ENCODE measurements at places on chromosomes 2 and 18.

DNA sequence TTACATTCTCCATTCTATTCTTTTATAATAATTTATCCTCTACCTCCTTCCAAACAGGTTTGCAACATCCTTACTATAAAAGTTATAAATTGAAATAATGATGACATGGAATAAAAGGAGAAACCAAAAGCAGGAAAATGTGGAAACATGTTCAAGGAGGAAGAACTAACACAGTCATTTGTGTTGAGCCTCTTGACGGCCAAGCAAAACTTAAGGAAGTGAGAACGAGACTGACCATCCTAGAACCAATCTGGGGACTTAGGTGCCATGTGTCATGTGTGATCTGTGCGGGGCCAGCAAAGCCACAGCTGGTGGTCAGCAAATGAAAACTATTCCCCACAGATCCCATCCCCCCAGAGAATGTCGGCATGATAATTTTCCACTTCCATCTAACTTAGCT lies 25.6 kb upstream of the FAM124B start:
- no peak for DNase-seq

DNA sequence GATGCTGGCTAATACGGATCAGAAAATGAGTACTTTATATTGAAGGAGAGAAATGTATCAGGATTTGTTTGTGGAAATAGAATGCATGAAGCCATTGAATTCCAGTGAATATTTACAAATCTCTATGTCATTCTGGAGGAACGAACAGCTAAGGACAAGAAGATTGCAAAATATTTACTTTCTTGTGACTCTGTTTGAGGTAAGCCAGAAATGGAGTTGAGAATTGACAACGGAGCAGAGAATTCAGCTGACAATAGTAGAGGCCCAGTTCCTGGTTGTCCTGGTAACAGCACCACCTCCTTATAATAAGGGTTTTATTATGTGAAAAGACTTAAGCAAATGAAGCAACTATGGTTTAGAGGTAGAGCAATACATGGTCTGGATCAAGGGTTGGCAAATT lies 349.2 kb downstream of the ADCYAP1 start:
- no peak for DNase-seq

GRCh38 chr2:33219850-33220275 lies 256.6 kb upstream of the RASGRP3 start:
- no peak for DNase-seq

- DNase-seq: peak; percentile 92
Observed at GRCh38 chr2:136116813-136117390, 1.0 kb downstream of the CXCR4 start.

DNA sequence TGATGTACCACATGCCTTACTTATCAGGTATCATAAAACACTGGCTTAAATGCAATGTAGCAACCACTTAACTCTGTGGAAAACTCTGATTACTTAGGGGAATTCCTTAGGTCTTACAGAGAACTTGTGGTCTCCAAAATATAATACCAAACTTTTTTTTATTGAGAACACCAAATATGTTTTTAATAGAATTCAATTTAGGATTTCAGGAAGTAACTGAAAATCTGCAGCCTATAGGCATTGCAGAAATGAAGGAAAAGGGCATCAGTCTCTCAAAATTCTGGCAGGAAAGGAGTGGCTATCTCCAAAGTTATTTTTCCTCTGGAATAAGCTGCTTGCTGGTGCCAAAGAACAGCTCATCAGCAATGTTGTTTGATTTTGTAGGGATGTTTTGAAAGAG lies 105.3 kb upstream of the UGP2 start:
- DNase-seq: no peak

DNA sequence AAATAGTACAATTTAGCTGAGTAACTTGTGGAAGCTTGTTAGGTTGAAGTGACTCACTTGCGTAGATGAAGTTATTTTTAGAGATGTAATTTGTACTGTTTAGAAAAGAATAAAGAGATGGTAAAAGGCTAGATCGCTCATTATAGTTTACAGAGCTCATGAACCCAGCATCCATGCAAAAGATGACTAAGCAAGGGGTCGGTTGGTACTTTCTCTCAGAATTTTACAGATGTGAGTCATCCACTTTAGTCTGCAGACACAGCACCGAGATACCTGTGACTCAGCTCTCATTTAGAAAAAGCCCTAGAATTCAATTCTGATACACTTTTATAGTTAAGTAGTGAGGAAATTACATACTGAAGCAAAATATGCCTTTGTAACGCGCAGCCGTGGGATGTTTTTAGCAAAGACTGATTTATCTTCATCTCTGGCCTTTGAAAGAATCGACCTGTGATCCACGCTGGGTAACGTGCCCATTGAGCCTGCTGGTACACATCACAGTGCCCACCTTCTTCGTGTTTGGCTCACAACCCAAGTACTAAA lies 116.5 kb upstream of the FOSL2 start:
- DNase-seq: no peak

GRCh38 chr2:201839727-201840126 lies 33.4 kb downstream of the CDK15 start:
- no peak for DNase-seq

GRCh38 chr2:37831081-37831780 lies 93.9 kb upstream of the RMDN2 start:
- no peak for DNase-seq

DNA sequence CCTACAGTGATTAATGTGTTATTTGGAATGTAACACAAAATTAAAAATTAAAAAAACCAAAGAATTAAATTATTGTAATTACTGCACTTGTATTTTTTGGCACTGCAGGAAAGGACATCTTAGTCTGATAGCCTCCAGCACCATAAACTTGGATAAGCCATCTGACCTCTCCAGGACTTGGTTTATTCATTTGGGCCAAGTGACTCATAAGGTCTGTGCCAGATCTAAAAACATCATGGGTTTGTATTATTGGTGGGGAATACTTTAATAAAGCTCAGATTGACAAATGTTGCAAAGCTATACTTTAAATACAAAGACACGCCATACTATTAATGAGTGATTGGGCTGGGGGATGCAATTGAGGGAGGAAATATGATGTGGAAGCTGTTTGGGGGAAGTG lies 225.2 kb downstream of the ZNF521 start:
- DNase-seq: no peak

GRCh38 chr18:41703744-41704530 lies 251.1 kb upstream of the PIK3C3 start:
- no peak for DNase-seq

DNA sequence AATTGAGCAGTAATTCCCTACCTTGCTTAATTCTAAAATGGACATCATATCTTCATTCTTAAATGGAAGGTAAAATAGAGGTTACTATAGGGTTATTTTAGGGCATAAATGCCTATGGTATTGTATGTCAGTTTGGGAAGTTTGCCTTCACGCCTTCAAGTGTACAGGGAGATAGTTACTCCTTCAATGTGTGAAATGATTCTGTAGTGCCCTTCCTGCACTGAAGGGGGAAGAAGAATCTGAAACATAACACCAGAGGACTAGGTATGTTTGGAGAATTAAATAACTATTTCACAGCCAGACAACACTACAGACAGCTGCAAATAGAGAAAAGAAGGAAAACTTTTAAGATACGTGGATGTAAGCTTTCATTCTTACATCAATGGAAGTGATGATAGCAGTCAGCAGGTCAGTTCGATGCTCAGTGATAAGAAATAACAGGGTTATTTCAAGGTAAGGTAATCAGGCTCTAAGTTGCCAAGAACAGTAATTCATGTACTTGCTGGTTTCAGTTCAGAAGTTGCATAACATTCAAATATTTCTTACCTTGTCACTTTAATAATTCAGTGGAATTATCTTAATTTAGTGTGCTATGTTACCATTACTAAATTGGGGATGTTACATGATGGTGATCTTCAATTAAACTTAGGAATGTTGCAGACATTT lies 4.0 kb downstream of the PKP4 start:
- DNase-seq: no peak

DNA sequence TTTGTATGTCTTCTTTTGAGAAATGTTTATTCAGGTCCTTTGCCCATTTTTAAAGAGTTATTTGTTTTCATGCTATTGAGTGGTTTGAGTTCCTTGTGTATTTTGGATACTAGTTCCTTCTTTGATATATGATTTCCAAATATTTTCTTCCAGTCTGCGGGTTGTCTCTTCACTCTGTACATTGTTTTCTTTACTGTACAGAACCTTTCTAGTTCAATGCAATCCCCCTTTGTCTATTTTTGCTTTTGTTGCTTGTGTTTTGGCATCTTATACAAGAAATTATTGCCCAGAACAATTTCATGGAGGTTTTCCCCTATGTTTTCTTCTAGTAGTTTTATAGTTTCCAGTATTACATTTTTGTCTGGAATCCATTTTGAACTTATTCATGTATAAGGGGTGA lies 62.5 kb upstream of the ACVR1C start:
- DNase-seq: no peak

GRCh38 chr2:37614061-37614738 lies 57.2 kb downstream of the CDC42EP3 start:
- no peak for DNase-seq

GRCh38 chr18:26004832-26005231 lies 85.6 kb downstream of the SS18 start:
- DNase-seq: no peak

DNA sequence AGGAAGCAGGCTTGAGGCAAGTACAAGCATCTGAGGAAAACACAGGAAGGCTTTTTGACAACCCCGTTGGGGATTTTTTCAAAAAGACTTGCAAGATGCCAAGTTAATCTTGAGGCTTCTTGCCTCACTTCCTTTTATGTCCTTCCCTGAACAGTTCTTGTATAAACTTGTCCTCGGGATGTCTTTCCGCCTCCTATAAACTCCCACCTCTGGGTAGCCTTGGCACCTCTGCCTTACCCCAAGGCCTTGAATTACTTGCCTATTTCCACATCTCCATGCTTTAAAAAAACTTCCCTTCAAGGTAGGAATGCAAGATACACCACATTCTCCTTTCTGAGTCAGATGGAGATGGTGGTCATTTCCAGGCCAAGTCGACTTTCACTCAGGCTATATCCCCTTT lies 106.4 kb upstream of the RBBP8 start:
- DNase-seq: no peak

DNA sequence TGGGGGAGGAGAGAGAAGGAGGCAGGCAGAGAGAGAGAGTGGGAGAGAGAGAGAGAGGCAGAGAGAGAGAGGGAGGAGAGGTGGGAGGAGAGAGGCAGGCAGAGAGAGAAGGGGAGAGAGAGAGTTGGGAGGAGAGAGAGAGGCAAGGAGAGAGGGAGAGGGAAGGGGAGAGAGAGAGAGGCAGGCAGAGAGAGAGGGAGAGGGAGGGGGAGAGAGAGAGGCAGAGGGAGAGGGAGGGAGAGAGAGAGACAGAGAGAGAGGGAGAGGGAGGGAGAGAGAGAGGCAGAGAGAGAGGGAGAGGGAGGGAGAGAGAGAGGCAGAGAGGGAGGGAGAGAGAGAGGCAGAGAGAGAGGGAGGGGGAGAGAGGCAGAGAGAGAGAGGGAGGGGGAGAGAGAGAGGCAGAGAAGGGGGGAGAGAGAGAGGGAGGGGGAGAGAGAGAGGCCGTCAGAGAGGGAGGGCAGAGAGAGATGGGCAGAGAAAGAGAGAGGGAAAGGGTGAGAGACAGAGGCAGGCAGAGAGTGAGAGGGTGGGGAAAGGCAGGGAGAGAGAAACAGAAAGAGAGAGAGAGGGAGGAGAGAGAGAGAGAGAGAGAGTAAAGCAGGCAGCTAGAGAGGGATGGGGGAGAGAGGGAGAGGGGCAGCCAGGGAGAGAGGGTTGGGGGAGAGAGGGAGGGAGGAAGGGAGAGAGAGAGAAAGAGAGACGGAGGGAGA lies 122.2 kb upstream of the PXDN start:
- DNase-seq: no peak

GRCh38 chr18:37408676-37409265 lies 156.8 kb downstream of the CELF4 start:
- no peak for DNase-seq

GRCh38 chr18:55968550-55968949 lies 380.6 kb upstream of the TCF4 start:
- no peak for DNase-seq

DNA sequence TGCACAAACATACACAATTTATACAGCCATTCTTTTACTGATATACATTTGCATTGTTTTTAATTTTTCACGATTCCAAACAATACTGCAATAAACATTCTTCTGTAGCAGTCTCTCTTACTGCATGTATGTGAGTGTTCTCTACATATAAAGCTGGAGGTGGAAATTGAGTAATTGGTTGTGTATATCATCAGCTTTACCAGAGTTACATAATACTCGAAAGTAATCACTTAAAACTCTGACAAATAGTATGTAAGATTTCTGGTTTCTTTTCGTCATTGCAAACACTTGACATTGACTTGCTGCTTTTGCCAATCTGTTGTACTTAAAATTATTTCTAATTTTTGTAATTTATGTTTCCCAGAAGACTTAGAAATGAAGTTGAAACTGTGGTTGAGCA lies 110.2 kb downstream of the TDRD15 start:
- DNase-seq: no peak

DNA sequence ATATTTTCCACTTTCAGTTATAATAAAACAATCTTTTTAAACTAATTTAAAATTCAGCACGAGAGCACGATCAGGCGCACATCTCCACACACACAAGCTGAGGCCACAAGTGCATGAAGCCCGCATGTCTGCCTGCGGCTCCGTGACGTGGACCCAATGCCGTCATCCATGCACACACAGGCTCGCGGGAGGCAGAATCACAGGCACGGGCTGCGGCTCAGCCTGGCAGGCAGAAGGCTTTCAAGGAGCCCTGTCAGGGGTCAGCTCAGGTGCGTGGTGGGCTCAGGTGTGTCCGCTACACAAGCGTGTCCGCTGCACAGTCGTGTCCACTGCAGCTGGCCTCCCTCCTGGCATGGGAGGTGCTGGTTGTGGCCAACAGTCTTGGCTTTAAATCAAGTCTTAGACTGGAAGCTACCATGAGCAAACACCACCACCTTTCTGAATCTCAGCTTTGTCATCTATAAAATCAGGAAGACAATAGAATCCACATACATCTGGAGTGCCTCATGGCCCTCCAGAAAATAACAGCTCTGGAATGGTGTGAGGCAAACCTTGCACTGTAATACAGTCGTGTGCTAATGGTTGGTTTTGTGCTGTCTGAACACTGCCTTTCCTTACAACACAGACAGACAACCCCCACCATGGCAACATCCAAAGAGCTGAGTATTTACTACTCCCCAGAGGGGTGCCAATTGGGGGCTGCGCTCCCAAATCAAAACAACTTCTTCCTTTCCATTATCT lies 210.1 kb downstream of the NDUFA10 start:
- no peak for DNase-seq

DNA sequence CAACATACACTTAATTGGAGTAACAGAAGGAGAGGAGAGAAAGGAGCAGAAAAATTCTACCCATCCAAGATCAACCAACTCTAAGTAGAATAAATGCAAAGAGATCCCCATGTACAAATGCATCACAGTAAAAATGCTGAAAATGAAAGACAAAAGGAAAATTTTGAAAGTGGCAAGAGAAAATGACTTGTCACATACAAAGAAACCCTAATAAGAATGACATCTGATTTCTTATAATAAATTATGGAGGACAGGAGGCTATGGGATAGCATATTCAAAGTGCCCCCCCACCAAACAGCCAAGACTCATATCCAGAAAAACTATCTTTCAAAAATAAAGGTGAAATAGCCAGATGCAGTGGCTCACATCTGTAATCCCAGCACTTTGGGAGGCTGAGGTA lies 22.2 kb upstream of the INPP4A start:
- no peak for DNase-seq

- DNase-seq: no peak
Observed at GRCh38 chr2:33069894-33070651, 123.3 kb downstream of the LTBP1 start.
